ENCODE measurements at places on chromosomes 3 and 15.

- DNase-seq, result no peak
Observed at GRCh38 chr3:57832900-57833313, 76.8 kb downstream of the SLMAP start.

GRCh38 chr3:43207628-43208085 is 78.7 kb upstream of the SNRK start:
- no peak for DNase-seq

DNA sequence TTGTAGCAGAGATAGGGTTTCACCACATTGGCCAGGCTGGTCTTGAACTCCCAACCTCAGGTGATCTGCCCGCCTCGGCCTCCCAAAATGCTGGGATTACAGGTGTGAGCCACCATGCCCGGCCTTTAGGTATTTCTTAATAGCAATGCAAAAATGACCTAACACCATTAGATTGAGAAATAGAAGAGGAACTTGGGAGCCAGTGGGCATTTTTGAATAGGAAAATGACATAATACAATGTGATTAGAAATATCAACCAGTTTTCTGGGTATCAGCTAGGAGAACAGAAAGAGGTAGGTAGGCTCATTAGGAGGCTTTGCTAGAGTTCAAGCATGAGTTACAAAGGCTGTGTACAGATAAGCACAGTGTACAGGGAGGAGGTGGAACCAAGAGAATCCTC is 101.8 kb upstream of the TBC1D5 start:
- no peak for DNase-seq

DNA sequence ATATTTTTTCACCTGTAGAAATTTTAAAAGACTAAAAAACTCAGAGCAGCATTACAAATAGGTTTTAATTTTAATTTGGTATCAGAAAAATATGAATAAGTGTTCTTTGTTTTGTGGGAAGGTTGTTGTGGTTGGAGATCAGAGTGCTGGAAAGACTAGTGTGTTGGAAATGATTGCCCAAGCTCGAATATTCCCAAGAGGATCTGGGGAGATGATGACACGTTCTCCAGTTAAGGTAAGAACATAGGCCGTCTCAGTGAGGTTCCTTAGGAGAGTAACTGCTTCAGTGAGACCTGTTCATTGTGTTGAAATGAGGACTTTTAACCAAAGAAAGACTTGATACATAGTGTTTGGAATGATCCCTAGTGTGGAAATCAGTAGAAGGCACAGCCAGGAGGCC is 44.8 kb downstream of the OPA1 start:
- DNase-seq, result no peak

DNA sequence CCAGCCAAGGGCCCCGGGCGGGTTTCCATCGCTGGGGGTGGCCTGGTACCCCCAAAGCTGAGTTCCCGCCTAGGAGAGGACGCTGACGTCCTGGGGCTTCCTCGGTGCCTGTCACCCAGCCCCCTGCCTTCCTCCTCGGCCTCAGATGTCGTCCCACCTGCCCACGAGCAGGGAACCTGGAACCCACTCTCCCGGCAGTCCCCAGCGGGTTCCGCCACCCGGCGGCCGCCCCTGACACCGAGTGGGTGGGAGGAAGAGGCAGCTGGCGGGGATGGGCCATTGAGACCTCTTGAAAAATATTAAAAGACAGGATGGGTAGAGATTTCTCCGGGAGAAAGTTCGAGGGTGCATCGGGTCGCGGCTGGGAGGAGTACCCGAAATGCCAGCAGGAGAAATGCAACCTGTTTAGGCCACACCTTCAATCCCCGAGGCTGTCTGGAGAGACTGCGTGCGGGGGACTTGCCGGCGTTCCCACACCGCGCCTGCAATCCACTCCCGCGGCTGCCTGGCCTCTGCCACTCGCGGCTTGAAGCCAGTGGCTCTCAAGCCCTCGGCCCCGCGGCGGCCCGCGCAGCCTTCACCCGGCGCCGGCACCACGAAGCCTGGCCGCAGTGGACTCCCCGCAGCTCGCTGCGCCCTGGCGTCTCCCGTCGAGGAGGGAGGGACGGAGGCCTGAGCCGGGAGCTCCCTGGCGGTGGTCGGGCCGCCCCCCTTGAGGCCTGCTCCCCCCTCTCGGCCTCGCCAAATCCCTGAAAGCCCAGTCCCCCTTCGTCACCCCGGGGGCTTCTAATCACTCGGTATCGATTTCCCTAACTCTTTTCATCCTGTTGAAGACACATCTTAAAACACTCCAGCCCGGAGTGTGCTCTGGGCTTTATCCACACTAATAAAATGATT is 8.6 kb upstream of the NR2F2 start:
- DNase-seq, result no peak

DNA sequence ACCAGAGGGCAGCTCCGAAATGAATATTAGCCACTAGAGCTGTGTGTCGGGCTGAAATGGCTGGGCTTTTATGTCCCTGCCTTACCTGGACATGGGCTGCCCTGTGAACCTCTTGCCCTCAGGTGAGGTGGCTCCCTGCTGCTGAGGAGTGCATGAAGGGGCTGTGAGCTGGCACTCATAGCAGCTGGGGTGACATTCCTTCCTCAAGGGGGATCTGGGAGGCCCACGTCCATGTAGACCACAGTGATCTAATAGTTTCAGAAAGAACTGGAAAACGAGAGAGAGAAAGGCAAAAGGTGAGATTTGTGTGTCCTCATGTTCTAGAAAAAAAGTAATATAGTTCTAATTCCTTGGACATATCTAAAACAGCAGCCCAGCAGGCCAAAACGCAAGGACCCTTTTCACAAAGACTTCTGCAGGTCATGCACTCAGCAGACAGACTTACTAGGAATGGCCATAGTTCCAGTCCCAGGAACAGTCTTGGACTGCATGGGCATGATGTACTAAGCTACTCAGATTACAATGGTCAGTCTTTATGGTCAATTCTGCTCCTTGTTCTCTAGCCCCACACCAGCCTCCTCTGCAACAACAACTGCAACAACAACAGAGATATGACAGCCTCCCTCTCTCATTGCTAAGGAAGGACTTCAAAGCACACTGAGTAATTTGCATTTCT is 10.8 kb upstream of the SLC24A5 start:
- DNase-seq, result no peak

- DNase-seq, result no peak
Observed at GRCh38 chr3:37588758-37589157, 272.9 kb upstream of the CTDSPL start.

GRCh38 chr15:26739791-26740190 is 33.1 kb downstream of the GABRB3 start:
- no peak for DNase-seq

DNA sequence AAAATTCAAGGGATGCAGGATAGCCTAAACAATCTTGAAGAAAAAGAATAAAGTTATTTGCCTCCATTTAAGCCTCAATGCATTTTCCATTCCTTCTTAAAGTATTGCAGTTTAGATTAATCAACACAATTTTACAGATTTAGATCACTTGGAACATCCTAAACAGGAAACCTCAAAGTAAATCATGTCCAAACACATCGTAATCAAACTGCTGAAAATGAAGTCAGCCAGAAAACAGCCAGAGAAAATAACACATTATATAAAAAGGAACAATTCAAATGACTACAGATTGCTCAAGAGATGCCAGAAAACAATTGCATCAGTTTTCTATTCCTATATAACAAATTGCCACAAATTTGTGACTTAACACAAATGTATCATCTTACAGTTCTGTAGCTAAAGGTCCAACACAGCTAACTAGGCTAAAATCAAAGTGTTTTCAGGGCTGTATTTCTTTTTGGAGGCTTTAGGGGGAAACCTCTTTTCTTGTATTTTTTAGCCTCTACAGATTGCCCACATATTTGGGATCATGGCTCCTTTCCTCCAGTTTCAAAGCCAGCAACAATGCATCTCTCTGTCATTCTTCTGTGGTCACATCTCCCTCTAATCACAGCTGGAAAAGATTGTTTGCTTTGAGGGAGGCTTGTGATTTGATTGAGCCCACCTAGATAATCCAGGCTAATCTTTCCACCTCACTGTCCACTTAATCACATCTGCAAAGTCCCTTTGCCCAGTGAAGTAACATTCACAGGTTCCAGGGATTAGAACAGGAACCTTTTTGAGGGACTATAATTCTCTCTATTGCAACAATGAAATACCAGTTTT is 543.3 kb upstream of the UBE2E2 start:
- no peak for DNase-seq
